ENCODE measurements at places on chromosomes 2 and 18.

GRCh38 chr2:32534831-32535230, 93.0 kb upstream of the TTC27 start:
- DNase-seq = no peak

DNA sequence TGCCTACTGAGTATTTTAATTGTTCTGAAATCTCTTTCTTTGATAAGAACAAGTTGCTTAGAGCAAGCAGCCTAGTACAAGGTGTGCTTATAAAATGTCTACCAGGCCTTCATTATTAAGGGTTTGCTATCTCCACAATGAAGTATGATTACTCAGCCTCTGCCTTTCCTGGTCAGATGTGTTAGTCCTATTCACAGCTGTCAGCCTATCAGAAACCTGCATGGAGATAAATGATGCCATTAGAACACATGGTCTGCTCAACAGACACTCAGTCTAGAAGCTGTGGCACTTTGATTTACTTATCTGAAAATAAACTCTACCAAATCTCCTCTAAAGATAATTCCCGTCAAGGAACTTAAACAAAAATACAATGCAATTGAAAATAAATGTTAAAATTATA, 448.7 kb downstream of the ERBB4 start:
- no peak for DNase-seq

DNA sequence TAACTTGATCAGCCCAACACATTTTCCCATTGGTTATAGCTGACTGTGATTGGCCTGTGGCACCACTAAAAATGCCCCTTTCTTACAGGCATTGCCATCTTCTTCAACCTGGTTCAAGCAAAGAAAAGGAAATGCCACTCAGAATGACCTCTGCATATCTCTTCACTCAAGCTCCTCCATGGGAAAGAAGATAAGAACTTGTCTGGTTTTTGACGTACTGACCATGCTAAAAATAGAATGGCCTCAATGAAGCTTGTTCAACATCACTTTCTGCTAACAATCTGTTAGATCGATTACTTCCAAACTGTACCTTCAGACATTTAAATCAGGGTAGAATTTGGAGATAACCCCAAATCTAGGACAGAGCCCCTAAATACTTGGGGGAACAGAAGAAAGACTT, 109.5 kb downstream of the CABYR start:
- DNase-seq = no peak

GRCh38 chr18:63098018-63098981, 221.3 kb downstream of the BCL2 start:
- no peak for DNase-seq

GRCh38 chr18:77133051-77133834, 660 bp upstream of the MBP start:
- no peak for DNase-seq

DNA sequence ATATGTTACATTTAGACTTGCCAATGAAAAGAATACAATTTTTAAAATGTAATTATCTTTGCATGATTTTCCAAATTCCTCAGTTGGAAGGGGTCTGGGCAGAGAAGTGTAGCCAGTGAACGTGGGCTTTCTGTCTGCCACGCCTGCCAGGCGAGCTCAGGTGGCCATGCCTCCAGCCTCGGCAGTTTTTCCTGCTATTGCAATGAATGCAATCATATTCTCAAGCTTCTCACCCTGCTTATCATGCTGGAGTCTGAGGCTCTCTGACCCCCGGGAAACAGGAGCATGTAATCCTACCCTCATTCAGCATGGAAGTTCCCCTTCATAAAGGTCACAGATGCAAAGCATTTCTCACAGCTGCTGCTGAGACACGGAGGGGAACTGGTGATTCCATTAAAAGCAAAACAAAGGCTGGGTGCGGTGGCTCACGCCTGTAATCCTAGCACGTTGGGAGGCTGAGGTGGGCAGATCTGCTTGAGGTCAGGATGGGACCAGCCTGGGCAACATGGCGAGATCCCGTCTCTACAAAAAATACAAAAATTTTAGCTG, 154.8 kb downstream of the MBP start:
- no peak for DNase-seq

Measured in KG1 (cell line).